ENCODE measurements at places on chromosomes 13 and 19.

GRCh38 chr19:42291435-42291810, 10.5 kb upstream of the PRR19 start:
- DNase-seq: peak; percentile 79

DNA sequence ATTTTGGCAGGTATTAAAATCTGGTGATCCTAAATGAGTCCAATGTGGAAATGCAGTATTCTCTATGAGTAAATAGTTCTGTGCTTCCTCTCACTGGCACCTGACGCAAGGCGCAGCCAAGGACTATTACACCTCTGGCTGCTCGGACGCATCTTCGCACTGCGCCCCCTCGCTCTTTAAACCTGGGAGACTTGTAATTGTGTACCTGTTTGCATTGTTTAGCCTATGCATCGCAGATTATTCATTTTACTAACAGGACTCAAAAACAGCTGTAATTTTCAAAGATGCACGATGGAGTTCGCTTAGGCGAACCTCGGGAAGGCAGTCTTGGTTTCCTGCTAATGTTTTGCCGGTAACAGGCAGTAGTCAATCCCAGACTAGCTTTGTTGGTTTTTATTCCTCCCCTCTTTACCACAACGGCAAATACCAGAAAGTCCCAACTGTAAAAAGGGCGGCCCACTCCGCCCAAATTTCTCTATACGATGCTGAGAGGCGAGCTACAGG, 113.2 kb downstream of the KCNRG start:
- DNase-seq: no peak

GRCh38 chr19:5880604-5881078, 10.3 kb upstream of the FUT5 start:
- no peak for DNase-seq

DNA sequence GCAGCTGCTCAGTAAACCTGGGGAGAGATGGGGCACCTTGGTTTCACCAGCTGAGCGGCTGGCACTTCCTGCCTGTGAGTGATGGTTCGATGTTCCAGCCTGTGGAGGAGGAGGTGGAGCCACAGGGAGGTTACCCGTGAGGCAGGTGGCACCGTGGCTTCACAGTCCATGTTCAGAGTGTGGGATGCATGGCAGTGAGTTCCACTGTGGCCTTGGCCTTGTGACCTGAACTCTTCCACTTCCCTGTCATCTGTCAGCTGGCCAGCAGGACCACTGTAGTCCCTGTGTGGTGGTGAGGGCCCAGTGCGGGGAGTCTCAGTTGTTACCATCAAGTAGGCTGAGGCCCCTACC, 16.9 kb downstream of the SMARCA4 start:
- DNase-seq: no peak

DNA sequence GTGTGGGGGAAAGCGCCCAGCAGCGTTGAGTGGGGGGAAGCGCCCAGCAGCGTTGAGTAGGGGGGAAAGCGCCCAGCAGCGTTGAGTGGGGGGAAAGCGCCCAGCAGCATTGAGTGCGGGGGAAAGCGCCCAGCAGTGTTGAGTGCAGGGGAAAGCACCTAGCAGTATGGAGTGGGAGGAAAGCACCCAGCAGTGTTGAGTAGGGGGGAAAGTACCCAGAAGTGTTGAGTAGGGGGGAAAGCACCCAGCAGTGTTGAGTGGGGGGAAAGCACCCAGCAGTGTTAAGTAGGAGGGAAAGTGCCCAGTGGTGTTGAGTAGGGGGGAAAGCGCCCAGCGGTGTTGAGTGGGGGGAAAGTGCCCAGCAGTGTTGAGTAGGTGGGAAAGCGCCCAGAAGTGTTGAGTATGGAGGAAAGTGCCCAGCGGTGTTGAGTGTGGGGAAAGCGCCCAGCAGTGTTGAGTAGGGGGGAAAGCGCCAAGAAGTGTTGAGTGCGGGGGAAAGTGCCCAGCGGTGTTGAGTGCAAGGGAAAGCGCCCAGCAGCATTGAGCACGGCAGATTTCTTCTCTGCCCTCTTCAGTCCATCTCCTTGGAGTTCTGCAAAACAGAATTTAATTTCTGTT, 138.4 kb downstream of the ATP11A start:
- no peak for DNase-seq

GRCh38 chr13:58343076-58343475, 711.5 kb downstream of the PCDH17 start:
- DNase-seq: no peak

DNA sequence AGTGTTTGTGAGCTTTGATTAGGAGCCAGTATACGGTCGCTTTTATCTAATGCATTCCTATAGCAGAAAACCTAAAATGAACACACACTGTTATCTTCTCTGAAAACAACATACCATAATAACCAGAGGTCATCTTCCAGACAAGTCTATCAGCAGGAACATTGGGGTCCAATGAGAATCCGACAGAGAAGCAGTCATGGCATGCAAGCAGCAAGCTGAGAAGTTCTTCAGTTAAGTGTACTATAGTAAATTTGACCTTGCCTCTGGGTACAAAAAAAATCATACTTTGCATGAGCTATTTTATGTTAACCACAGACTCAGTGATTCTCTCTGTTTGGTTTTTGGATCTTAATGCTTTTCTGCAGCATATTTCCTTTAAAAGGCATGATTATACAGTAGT, 1505.1 kb downstream of the PCDH9 start:
- DNase-seq: no peak

DNA sequence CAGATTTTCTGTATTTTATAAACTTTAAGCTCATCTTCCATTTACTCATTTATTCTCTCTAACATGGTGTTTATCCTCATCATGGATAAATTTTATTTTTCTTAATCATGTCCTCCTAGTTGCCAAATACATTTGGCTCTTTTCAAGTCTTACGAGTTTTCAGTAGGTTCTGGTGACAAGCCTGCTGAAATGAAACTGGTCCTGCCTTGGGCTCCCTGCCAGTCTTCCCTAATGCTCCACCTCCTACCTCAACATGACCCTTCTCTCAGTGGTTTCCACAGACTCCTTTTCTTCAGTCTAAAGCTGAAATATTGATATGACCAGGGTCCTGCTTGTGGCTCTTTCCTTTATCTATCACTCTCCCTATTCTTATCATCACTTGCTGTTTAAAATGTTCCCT, 81.2 kb downstream of the TRPC4 start:
- DNase-seq: no peak

GRCh38 chr19:16156904-16157303, 13.4 kb downstream of the HSH2D start:
- DNase-seq: no peak
